ENCODE measurements at places on chromosomes 5 and 9. TPM values are rescaled to one million over a fixed set of nuclear protein-coding genes. Genes with fewer than 3 reads are reported as not detected.

DNA sequence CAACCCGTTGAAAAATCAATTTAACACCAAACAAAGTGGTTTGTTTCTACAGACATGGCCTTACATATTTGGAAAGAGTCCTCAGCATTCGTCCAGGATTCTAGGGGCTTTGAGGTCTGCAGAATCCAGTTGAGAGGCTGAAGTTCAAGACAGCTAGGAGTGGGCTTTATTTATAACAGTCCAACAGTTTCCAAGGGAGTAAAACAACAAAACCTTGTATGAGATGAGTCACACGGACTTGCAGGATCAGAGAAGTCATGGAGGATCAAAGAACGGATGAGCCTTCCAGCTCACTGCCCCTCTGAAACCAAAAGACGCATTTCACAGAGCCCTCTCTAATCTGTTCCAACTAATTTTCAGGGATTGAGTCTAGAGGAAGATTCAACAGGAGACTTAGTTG lies 11.1 kb upstream of the ESM1 start:
- no peaks in the 10 kb centered on the region for H3K27me3 ChIP-seq
- DNase-seq, result no peak
- H3K27ac ChIP-seq, result no peak overlapping the region

DNA sequence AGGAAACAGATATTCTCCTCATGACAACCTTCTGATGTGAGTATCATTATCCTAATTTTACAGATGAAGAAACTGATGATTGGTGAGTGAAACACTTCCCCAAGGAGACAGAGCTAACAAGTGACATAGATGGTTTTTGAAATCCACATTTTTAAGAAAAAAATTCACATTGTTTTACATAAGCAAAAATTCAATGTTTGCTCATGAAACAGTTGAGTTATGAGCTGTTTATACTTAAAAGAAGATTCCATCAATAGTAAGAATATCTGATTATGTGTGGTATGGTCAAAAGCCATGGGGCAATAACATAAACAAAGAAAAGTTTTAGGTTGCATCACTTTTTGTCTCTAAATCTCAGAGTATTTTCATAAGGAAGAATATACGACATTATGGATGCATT lies 167.9 kb upstream of the PAPPA start:
- no peak for DNase-seq
- no peak overlapping the region for H3K4me3 ChIP-seq
- no peak overlapping the region for H3K27ac ChIP-seq
- no peaks in the 10 kb centered on the region for H3K4me1 ChIP-seq
- no peaks in the 10 kb centered on the region for H3K27me3 ChIP-seq

- no peaks in the 10 kb centered on the region for H3K27me3 ChIP-seq
- peaks cover 24% of the 10 kb centered on the region for H3K4me1 ChIP-seq
- DNase-seq, result no peak
Observed at GRCh38 chr9:133683586-133684120, 47.5 kb downstream of the DBH start.

DNA sequence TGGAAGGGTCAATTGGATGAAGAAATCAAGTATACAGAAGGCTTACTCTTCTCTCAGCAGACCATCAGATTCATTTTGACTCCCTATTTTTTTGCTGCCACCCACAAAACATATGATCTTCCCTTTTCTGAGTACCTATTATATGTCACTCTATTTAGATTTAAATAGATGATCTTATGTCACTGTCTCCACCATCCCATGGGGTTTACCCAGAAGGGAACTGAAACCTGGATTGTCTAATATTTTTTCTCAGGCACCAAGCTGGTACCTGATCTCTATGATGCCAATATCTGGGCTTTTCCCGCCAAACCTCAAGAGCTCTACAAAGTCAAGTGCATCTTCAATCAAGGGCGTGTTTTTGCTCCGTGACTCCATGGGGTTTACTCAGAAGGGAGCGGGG lies 118.7 kb downstream of the GAS1 start:
- no peaks in the 10 kb centered on the region for H3K36me3 ChIP-seq
- DNase-seq, result no peak
- no peaks in the 10 kb centered on the region for H3K4me1 ChIP-seq
- no peak overlapping the region for H3K27ac ChIP-seq
- H3K4me3 ChIP-seq, result no peak overlapping the region

- H3K36me3 ChIP-seq, result no peaks in the 10 kb centered on the region
- DNase-seq, result peak; percentile 42
- no peak overlapping the region for H3K4me3 ChIP-seq
- no peaks in the 10 kb centered on the region for H3K4me1 ChIP-seq
Observed at GRCh38 chr9:105414947-105415661, 32.7 kb upstream of the FSD1L start.

VCAN gene
- total RNA-seq, result 2.3 TPM

DNA sequence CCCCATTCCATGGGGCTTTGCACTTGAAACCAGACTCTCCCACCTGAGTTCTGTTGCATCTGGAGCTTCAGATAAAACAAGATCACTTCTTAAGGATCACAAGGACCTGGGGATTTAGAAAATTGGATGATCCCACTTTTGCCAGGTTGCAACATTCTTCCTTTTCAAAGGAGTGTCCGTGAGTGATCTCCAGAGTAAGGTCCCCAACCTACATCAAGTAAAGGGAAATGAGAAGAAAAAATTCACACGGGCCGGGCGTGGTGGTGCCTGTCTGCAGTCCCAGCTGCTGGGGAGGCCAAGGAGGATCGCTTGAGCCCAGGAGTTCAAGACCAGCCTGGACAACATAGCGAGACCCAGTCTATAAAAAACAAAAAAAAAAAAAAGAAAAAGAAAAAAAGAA lies 41.2 kb upstream of the COL5A1 start:
- no peak for DNase-seq
- H3K4me1 ChIP-seq, result no peaks in the 10 kb centered on the region
- H3K36me3 ChIP-seq, result no peaks in the 10 kb centered on the region
- no peak overlapping the region for H3K27ac ChIP-seq

DNA sequence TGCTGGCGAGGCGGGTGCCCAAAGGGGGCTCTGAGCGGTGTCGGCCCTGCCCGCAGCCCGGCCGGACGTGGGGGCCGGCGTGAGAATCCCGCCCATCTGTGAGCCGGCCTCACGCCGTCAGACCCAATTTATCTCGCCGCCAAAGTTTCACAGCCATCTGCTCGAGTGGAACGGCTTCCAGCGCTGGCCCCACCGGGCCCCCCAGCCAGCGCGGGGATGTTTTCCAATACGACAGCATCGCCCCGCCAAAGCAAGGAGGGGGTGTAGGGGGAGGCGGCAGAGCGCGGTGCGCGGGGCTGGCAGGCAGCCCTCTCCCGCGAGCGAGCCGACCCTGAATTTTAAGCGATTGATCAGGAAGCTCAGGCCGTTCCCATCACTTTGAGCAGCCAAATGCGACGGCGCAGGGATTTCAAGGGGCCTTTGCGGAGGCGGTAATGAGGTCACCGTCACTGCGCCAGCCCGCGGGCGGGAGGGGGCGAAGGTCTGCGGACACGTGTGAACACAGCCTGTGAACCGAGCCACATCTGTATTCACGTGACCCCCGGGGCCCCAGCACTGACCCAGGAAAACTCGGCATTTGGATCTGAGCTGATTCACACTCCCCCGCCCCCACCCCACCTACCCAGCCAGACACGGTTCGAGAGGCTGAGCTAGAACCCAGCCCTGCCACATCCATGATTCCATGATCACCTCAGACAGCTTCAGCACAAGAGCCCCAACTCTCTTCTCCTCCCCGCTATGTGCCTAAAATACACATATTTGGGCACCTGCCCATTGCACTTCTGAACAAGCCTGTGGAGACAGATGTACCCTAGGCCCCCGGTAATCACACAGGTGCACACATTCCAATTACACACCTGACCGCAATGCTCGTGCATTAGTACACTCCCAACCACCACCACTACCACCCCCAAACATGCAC lies 47.8 kb upstream of the PSD2 start:
- no peaks in the 10 kb centered on the region for H3K27me3 ChIP-seq
- peaks cover 48% of the 10 kb centered on the region for H3K4me1 ChIP-seq
- peak overlapping the region; percentile 59 for H3K4me3 ChIP-seq
- peak overlapping the region; percentile 99 for H3K27ac ChIP-seq
- peak; percentile 72 for DNase-seq
- no peaks in the 10 kb centered on the region for H3K36me3 ChIP-seq

GRCh38 chr9:18014556-18014955 lies 435.7 kb downstream of the SH3GL2 start:
- H3K36me3 ChIP-seq, result no peaks in the 10 kb centered on the region
- DNase-seq, result no peak
- H3K4me3 ChIP-seq, result no peak overlapping the region
- no peaks in the 10 kb centered on the region for H3K27me3 ChIP-seq
- H3K27ac ChIP-seq, result no peak overlapping the region

CCL28 gene
- 25.8 TPM for total RNA-seq

GRCh38 chr5:102863764-102864560 lies 108.9 kb downstream of the PAM start:
- H3K36me3 ChIP-seq, result no peaks in the 10 kb centered on the region
- H3K4me1 ChIP-seq, result peaks cover 4% of the 10 kb centered on the region
- no peaks in the 10 kb centered on the region for H3K27me3 ChIP-seq
- no peak for DNase-seq
- no peak overlapping the region for H3K27ac ChIP-seq

- no peaks in the 10 kb centered on the region for H3K36me3 ChIP-seq
- no peaks in the 10 kb centered on the region for H3K4me1 ChIP-seq
- H3K27ac ChIP-seq, result no peak overlapping the region
- no peak overlapping the region for H3K4me3 ChIP-seq
- H3K27me3 ChIP-seq, result no peaks in the 10 kb centered on the region
- no peak for DNase-seq
Observed at GRCh38 chr5:157983906-157984551, 125.1 kb upstream of the CLINT1 start.

DNA sequence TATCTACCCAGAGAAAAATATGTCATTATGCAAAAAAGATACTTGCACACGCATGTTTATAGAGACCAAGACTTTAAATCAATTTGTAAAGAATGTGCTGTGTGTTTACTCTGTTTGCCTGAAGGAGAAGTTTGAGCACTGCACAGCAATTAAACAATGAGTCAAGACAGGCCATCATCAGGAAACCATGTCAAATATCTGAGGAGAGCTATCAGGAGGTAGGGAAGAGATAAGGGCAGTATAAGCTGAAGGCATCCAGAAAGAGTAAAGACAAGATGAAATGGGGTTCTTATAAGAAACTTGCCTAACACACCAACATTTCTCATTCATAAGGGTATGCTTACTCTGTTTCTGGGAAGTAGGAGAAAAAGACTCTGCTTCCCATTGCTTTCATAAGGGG lies 405.8 kb upstream of the PTGER4 start:
- H3K27me3 ChIP-seq, result no peaks in the 10 kb centered on the region
- DNase-seq, result no peak
- peaks cover 2% of the 10 kb centered on the region for H3K4me1 ChIP-seq

DNA sequence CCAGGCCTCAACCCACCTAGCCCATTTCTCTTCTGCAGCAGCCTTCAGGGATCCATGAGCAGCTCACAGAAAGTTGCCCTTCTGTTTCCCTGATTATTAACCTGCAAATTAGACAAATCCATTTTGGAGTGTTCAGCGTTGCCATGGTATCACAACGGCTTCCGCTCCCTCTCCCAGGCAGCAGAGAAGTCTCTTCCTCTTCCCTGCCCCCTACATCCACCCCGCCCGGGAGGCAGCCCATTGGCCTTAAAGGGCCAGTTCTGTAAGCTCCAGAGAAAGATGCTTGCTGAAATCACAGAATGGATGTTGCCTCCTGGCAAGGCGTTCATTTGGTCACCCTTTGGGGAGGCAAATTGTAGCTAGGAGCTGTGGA lies 47.7 kb upstream of the BOD1 start:
- no peaks in the 10 kb centered on the region for H3K4me1 ChIP-seq
- no peak for DNase-seq
- H3K27me3 ChIP-seq, result no peaks in the 10 kb centered on the region
- H3K27ac ChIP-seq, result no peak overlapping the region
- no peak overlapping the region for H3K4me3 ChIP-seq
- H3K36me3 ChIP-seq, result no peaks in the 10 kb centered on the region

DNA sequence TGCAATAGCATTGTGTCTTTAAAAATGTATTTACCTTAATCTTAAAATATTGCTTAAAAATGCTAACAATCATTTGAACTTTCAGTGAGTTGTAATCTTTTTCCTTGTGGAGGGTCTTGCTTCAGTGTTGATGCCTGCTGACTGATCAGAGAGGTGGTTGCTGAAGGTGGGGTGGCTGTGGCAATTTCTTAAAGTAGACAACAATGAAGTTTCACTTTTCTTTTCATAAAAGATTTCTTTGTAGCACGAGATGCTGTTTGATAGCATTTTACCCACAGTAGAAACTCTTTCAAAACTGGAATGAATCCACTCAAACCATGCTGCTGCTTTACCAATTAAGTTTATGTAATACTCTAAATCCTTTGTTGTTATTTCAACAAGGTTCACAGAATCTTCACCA lies 50.8 kb downstream of the NR3C1 start:
- peak overlapping the region; percentile 5 for H3K27ac ChIP-seq
- H3K36me3 ChIP-seq, result no peaks in the 10 kb centered on the region

CTXN3 gene
- total RNA-seq, result not detected

CER1 gene
- not detected for total RNA-seq

DNA sequence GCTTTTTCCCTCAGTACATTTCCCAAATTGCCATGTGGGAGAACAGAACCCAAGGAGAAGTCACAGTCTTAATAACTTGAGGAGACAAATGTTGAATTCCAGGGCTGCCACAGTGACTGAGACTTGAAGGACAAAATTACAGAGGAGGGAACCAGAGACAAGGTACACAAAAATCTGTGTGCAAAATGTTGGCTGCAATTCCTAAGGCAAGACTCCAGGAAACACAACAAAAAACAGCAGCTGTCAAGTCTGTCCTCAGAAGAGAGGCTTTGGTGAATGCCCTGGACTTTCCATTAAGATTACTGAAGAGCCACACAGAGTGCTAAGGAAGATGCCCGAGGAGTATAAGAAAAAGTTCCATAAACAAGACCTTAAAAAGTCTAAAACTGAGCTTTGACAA lies 21.1 kb downstream of the AP3B1 start:
- H3K27ac ChIP-seq, result no peak overlapping the region
- DNase-seq, result no peak
- H3K4me3 ChIP-seq, result no peak overlapping the region
- H3K27me3 ChIP-seq, result no peaks in the 10 kb centered on the region
- peaks cover 3% of the 10 kb centered on the region for H3K36me3 ChIP-seq

SARDH gene
- 4.1 TPM for total RNA-seq

ZDHHC11B gene
- total RNA-seq, result 2.2 TPM

- no peaks in the 10 kb centered on the region for H3K27me3 ChIP-seq
- no peaks in the 10 kb centered on the region for H3K36me3 ChIP-seq
- no peaks in the 10 kb centered on the region for H3K4me1 ChIP-seq
- no peak overlapping the region for H3K4me3 ChIP-seq
Observed at GRCh38 chr9:22084336-22085035, 75.4 kb upstream of the CDKN2B start.

CEL gene
- total RNA-seq, result 0.18 TPM

DNA sequence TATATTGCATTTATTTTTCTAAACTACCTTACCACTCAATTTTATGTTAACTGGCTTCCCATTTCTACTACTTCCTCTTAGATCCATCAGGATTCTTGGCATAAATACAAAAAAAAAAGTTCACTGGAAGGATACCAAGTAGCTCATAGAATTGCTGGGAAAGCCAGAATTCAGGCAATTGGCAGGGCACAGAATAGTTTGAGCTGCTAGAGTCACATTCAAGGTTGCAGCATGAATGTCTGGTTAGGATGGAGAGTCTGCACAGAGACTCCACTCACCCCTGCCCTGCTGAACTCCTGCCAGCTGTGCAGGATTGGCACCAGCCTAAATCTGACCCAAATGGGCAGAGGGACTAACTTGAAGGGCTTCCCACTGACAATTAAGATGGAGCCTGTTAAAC lies 4.9 kb upstream of the AMACR start:
- no peaks in the 10 kb centered on the region for H3K27me3 ChIP-seq
- no peak overlapping the region for H3K27ac ChIP-seq
- H3K4me1 ChIP-seq, result no peaks in the 10 kb centered on the region
- no peak overlapping the region for H3K4me3 ChIP-seq

- no peaks in the 10 kb centered on the region for H3K27me3 ChIP-seq
- no peak overlapping the region for H3K4me3 ChIP-seq
- H3K36me3 ChIP-seq, result no peaks in the 10 kb centered on the region
- no peaks in the 10 kb centered on the region for H3K4me1 ChIP-seq
Observed at GRCh38 chr5:180343110-180343830, 9.9 kb downstream of the GFPT2 start.
